ENCODE measurements at places on chromosomes 3 and 15.

DNA sequence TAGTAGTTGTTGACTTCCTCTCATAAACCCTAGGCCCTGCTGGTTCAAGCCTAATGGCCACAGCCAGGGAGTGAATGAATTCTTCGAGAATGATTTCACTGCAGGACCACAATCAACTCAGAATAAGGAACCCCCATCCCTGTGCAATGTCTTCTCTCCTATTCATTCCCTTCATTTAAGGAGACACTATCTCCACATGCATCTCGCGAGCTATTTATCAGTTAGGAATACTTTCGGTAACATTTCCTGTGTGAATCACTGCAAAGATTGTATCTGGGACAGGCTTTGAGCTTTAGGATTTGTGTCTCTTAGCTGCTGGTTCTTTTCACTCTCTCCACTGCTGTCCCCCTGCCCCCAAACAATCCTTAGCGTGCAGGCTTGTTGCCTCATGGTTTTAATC is 94.4 kb downstream of the MYLK start:
- no peak for DNase-seq

- no peak for DNase-seq
These were observed 261.0 kb downstream of the ROBO1 start for GRCh38 chr3:79506751-79507150.

- peak; percentile 76 for DNase-seq
These were observed 627 bp downstream of the DUSP7 start for GRCh38 chr3:52055537-52056351.

DNA sequence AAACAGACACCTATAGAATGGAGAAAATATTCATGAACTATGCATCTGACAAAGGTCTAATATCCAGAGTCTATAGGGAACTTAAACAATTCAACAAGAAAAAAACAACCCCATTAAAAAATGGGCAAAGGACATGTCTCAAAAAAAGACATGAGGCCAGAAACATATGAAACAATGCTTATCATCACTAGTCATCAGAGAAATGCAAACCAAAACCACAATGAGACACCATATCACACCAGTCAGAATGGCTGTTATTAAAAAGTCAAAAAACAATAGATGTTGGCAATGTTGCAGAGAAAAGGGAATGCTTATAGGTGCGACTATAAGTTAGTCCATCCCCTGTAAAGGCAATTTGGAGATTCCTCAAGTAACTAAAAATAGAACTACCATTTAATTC is 11.4 kb upstream of the HDGFL3 start:
- DNase-seq, result no peak

DNA sequence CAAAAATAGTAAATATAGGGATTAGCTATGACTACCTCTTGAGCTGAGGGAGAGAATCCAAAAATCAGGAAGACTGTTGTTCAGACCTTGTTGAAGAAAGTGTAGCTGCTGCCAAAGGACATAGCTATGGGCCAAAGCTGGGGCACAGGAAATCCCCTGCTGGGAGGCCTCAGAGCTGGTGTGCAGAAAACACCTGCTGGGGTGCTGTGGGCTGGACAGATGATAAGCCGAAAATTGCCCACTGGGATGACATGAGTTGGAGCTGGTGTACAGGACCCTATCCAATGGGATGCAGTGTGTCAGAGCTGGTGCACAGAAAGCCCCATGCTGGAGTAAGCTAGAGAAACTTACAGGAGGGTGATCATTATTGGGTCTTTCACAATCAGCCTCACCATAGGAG is 121.9 kb downstream of the NEO1 start:
- DNase-seq, result no peak

GRCh38 chr3:43838877-43839276 is 148.1 kb downstream of the ABHD5 start:
- DNase-seq, result no peak

DNA sequence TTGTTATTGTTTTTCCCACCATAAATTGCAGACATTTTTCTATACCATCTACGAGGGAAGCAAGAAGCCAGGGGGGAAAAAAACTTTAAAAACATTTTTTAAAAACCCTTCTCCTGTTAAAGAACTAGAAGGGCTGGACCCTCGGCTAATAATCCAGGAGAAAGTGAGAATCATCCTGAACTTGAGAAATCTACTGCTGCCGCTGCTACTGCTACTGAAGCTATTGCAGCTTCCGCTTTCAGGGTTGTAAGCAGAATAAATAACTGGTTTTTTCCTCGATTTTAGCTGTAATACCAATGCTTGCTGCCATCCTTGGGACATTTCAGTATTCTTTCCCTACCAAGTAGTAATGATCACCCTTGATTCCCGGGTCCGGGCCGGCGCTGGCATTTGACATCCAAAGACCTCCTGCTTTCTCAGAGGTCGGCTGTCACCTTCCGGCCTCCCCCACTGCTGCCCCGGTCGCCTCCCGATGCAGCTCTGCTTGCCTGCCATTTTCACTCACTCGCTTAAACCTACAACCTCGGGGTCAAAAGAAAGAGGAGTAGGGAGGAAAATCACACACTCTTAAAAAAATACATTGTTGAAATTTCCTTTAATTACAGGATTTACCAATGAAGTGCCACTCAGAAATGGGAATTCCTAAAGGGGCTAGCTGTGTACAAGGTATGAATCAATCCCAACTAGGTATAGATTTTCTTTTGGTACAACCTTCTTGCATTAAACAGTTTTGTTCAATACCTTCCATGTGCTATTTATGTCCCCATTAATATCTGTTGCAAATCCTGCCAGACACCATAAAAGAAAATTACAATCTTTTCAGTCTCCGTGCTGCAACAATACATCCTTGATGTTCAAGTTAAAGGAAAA is 674 bp upstream of the MECOM start:
- DNase-seq, result peak; percentile 33

GRCh38 chr3:18238332-18238731 is 186.8 kb downstream of the SATB1 start:
- no peak for DNase-seq

- peak; percentile 32 for DNase-seq
These were observed 1.3 kb upstream of the ZBTB47 start for GRCh38 chr3:42652251-42652610.

DNA sequence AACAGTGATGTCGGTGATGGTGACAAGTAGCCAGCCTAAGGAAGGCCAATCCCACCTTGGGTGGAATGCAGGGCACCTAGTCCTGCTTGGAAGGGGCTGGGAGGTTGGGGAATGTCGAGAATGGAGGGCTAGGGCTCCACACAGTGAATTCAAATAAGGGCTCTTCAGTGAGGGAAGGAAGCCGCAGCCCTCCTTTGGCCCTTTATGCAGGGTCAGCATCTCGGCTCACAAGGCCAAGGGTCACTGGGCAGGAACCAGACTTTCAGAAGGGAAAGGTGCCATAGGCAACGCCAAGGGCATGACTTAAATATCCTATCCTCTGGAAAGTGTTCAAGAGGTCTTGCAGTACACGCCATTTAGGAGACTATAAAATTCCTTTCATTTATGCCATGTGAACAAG is 56.9 kb downstream of the CLEC3B start:
- DNase-seq, result no peak

- DNase-seq, result no peak
These were observed 45.6 kb upstream of the NDUFB4 start for GRCh38 chr3:120550546-120550945.

GRCh38 chr3:130488288-130488687 is 28.7 kb upstream of the COL6A6 start:
- no peak for DNase-seq

DNA sequence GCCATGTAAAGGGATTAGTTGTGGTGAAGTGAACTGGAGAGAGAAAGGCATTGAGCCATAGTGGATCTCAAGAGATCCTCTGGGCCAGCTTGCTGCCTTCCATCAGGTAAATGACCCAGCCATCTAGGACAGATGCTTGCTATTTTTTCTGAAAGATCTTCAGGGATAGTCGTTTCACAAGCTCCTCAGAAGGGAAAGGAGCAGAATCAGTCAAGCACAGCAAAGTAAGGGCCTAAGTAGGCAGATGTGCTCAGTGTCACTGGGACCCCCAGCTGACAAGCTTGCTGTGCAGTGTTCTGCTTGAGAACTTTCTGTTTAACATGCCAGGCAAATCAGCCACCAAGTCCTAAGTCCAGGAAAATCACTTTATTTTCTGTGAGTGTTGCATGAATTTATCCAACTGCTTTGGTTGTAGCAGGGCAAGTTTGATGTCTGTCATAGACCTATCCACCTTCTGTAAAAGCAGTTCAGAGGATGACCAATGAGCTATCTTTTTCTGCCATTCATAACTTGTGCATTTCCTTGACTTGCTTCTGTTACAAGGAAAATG is 319.8 kb downstream of the IL5RA start:
- DNase-seq, result no peak

DNA sequence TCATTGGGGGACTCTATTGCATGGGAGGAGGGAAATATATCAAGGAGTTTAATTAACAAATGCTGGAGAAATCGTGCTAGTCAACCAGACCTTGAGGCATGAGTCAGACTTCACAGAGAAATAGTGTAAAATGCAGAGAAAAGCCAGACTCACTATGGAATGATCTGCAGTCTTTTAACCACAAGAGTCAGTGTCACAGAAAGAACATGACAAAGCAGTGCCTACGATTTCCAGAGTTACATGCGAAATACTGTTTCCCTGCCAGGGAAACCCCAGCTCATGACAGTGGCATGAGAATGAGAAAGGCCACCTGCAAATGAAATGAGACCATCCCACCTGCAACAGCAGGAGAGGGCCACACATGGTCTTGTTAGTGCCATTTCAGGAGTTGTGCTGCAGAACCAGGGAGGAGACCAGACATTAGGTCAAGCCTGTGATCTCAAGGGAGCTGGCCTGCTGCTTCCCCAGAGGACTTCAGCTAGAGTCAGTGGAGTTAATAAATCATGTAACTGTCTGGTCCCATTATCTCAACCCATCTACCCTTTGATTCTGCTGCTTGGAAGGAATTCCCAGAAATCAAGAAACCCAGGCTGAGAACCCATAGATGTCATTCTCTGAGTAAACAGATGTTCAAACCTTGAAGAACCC is 79.0 kb downstream of the ERC2 start:
- DNase-seq, result no peak

DNA sequence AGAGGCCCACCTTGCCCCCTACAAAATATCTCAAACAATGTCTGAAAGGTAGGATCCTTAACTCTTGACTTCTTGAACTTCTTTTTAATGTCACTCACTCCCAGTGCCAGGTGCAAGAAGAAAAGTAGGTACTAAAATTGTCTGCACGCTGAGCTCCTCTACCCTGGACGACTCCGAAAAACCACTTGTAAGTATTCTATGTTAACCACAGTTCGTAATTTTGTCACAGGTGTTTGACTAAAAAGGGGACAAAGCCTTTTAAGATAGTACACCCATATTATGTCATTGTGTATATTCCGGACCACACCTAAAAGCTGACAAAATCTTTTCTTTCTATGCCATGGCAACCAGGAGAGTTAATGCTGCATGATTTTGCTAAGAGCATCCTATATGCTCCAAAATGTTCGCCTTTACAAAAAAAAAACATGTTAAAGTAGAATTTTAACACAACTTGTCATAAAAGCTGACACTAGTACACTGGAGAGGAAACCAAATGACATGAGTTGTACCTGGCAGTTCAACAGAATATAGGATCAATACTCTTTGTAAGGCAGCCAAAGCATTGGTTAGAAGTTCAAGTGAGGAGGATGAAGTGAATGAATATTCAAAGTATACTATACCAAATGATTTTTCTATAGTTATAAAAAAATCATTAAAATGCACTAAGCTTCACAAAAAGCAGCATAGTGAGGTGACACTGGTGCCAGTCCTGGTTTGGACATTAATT is 210.5 kb downstream of the FOXP1 start:
- no peak for DNase-seq

Data from D341Med (cell line).